ENCODE measurements at places on chromosomes 13 and 19. TPM values are rescaled to one million over a fixed set of nuclear protein-coding genes. Genes with fewer than 3 reads are reported as not detected.

GRCh38 chr13:65057986-65058385, 2172.2 kb downstream of the PCDH9 start:
- DNase-seq = no peak
- H3K36me3 ChIP-seq = no peaks in the 10 kb centered on the region
- H3K4me3 ChIP-seq = no peak overlapping the region
- H3K27me3 ChIP-seq = no peaks in the 10 kb centered on the region

DNA sequence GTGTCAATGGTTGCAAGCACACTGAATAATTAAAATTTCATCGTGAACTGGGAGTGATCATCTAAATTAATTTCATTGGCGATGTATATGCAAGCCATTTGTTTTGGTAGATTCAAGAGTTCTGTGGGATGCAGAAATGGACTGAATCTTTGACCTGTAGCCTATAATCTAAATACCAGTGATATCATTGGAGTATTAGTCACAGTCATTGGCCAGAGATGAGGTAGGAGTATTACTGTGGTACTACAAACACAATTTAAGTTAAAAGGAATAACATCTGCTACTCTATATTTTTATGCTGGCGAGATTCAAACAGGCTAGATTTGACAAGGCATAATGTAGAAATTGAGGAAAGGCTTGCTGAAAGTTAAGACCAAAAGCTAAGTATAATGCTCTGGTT, 14.0 kb downstream of the FRY start:
- no peak overlapping the region for H3K4me3 ChIP-seq
- no peaks in the 10 kb centered on the region for H3K27me3 ChIP-seq
- no peak for DNase-seq
- no peak overlapping the region for H3K27ac ChIP-seq

DNA sequence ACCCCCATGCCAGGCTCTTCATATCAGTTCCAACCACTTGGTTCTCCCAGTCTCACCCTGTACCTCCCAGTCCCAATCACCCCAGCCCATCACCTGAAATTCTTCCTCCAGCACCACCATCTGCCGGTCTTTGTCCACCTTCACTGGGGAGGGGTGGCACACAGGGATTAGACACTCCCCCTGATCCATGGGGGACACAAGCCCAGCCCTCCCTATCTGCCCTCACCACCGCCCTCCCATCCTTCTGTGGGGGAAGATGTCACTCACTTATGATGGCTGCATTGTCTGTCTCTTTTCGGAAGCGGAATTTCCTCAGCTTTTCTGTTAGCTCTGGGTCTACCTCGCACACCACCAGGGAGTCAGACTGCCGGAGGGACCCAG, 685 bp downstream of the GMFG start:
- peak overlapping the region; percentile 64 for H3K27ac ChIP-seq
- H3K36me3 ChIP-seq = no peaks in the 10 kb centered on the region
- H3K4me3 ChIP-seq = peak overlapping the region; percentile 43

DNA sequence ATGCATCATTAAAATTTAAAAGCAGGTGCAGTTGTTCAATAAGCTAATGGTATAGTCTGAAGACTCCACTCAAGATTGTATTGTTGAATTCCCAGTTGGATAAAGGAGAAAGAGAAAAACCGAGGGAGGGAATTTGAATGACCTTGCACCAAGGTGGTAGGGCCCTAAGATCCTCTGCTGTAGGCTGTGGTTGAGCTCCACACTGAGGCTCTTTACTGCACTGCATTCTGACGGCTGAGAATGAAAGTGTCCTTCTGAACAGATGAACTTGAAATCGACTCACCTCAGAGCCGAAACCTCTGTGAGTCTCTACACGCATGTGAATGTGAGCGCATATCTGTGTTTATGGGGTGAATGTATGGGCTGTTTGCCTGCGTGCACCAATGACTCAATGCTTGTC, 388.9 kb upstream of the DACH1 start:
- H3K4me1 ChIP-seq = no peaks in the 10 kb centered on the region
- H3K36me3 ChIP-seq = no peaks in the 10 kb centered on the region
- no peaks in the 10 kb centered on the region for H3K27me3 ChIP-seq
- H3K4me3 ChIP-seq = no peak overlapping the region

- H3K4me3 ChIP-seq = no peak overlapping the region
- H3K36me3 ChIP-seq = no peaks in the 10 kb centered on the region
- H3K27me3 ChIP-seq = no peaks in the 10 kb centered on the region
Measured at GRCh38 chr19:33333642-33334041, 31.3 kb upstream of the CEBPA start.

- no peak for DNase-seq
- no peaks in the 10 kb centered on the region for H3K36me3 ChIP-seq
- H3K27ac ChIP-seq = no peak overlapping the region
- no peaks in the 10 kb centered on the region for H3K27me3 ChIP-seq
- H3K4me3 ChIP-seq = no peak overlapping the region
Measured at GRCh38 chr19:38470788-38471480, 37.4 kb downstream of the RYR1 start.

DNA sequence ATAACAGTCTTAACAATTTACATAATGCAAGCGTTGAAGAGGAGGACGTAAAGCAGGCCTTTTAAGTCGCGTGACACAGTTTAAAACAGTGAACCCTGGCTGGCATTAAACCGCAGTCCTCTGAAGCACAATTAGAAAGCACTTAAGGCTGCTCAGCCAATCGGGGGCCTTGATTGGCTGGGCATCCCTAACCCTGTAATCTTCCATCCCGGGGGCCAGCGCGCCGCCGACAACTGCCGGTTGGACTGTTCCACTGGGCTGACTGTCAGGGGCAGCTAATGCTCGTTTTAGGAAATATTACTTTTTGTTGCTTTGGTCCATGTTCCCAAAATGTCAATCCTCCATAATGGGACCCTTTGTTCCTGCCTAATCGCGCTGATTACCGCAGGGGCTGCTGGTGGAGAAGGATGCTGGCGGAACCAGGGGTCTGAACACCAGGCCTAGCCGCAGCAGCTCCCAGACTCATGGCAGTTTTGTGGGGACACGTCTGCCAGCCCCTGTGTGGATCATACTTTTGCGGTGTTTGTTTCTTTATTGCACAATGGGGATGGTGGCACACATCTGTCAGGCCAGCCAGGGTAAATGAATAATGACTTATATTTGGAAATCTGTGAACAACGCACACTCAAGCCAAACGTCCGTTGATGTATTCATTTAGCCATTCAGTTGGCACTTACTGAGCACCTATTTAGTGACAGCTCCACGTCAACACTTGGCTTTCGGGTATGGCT, 127.1 kb upstream of the SPACA7 start:
- no peaks in the 10 kb centered on the region for H3K27me3 ChIP-seq
- H3K4me1 ChIP-seq = no peaks in the 10 kb centered on the region
- H3K27ac ChIP-seq = no peak overlapping the region
- DNase-seq = no peak
- no peak overlapping the region for H3K4me3 ChIP-seq

- H3K4me1 ChIP-seq = peaks cover 16% of the 10 kb centered on the region
- no peak overlapping the region for H3K4me3 ChIP-seq
- peaks cover 6% of the 10 kb centered on the region for H3K36me3 ChIP-seq
- no peak for DNase-seq
- no peaks in the 10 kb centered on the region for H3K27me3 ChIP-seq
Measured at GRCh38 chr19:7677669-7678311, 900 bp downstream of the MCEMP1 start.

- H3K27me3 ChIP-seq = no peaks in the 10 kb centered on the region
- H3K27ac ChIP-seq = peak overlapping the region; percentile 94
- no peak for DNase-seq
- no peak overlapping the region for H3K4me3 ChIP-seq
- peaks cover 34% of the 10 kb centered on the region for H3K4me1 ChIP-seq
- H3K36me3 ChIP-seq = no peaks in the 10 kb centered on the region
Measured at GRCh38 chr19:11534948-11535347, 3.7 kb upstream of the CNN1 start.

DNA sequence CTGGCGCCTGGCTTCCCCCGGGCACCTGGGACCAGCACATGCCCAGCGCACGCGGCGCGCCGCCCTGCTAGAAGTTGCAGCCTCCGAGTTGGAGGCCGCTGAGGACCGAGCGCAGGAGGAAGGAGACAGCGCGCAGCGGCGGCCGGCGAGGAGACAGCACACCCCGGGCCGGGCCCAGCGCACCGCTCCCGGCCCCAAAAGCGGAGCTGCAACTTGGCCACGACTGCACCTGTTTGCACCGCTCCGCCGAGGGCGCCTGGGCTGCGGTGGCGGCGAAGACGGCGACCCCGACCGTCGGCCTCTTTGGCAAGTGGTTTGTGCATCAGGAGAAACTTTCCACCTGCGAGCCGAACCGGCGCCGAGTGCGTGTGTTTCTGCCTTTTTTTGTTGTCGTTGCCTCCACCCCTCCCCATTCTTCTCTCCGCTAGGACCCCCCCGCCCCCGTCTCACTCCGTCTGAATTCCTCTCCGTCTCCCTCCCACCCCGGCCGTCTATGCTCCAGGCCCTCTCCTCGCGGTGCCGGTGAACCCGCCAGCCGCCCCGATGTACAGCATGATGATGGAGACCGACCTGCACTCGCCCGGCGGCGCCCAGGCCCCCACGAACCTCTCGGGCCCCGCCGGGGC, at the start of gene SOX1:
TSS of gene SOX1 (plus strand) at position 34 of the 626 bp plus-strand sequence. CDS start at position 544, 510 bp downstream.
- DNase-seq = no peak
- H3K36me3 ChIP-seq = no peaks in the 10 kb centered on the region
- H3K4me1 ChIP-seq = peaks cover 22% of the 10 kb centered on the region
- H3K4me3 ChIP-seq = peak within 1 kb of the TSS; percentile 33

GRCh38 chr13:88701551-88701950, 1030.4 kb downstream of the SLITRK5 start:
- H3K36me3 ChIP-seq = no peaks in the 10 kb centered on the region
- no peaks in the 10 kb centered on the region for H3K27me3 ChIP-seq
- no peak overlapping the region for H3K27ac ChIP-seq
- H3K4me1 ChIP-seq = no peaks in the 10 kb centered on the region
- H3K4me3 ChIP-seq = no peak overlapping the region

DNA sequence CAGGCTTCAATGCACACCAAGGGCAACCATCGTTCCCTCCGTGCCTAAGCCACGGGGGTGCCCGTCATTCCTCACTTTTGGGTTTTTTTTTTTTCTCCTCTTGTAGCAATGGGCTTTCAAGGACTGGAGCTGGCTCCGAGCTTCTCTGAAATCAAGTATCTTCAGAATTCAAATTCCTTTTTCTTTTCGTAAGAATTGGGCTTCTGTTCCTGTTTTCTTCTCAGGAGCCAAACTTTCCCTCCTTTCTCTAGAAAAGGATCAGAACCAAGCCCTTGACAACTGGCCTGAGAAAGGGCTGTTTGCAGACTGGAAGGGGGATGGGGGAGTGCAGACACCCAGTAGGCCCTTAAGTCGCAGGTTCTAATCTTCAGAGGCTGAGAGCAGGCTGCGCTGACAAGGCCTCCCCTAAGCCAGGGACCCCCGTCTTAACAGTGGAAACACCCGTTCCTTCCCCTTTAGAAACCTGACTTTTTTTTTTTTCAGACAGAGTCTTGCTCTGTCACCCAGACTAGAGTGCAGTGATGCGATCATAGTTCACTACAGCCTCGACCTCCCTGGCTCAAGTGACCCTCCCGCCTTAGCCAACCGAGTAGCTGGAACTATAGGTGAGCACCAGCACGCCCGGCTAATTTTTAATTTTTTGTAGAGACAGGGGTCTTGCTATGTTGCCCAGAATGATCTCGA, 51.6 kb downstream of the RFX2 start:
- H3K27ac ChIP-seq = peak overlapping the region; percentile 93
- H3K27me3 ChIP-seq = no peaks in the 10 kb centered on the region
- no peaks in the 10 kb centered on the region for H3K4me1 ChIP-seq
- no peak for DNase-seq
- no peaks in the 10 kb centered on the region for H3K36me3 ChIP-seq
- H3K4me3 ChIP-seq = no peak overlapping the region

- DNase-seq = peak; percentile 70
- H3K27ac ChIP-seq = peak overlapping the region; percentile 94
- H3K4me3 ChIP-seq = peak overlapping the region; percentile 99
Measured at GRCh38 chr19:44848812-44849447, 2.8 kb downstream of the NECTIN2 start.

DNA sequence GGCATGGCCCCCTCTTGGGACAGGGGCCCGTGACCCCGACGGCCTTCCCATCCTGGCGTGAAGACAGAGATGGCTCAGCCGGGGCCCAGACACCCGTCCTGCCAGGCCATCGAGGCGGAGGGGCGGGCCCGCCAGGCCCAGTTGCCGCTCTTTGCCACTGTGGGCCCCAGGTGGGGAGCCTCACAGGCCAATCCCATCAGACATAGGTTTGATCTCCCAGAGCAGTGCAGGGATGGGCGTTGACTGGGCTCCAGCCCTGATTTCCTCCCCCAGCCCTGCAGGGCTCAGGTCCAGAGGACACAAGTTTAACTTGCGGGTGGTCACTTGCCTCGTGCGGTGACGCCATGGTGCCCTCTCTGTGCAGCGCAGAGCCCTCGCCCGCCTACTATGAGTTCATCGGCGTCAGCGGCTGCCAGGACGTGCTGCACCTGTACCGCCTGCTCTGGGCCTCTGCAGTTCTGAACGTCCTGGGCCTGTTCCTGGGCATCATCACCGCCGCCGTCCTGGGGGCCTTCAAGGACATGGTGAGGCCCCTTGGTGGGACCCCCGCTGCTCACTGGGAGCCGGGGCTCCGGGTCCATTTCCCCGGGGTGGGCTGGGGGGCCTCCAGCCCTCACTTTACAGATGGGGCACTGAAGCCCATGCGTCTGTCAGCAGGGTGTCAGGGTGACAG, 42.4 kb downstream of the TMEM255B start:
- peaks cover 6% of the 10 kb centered on the region for H3K4me1 ChIP-seq
- DNase-seq = peak; percentile 59
- H3K4me3 ChIP-seq = no peak overlapping the region
- H3K27ac ChIP-seq = no peak overlapping the region

- no peak overlapping the region for H3K27ac ChIP-seq
- no peaks in the 10 kb centered on the region for H3K36me3 ChIP-seq
- DNase-seq = no peak
- H3K27me3 ChIP-seq = no peaks in the 10 kb centered on the region
- no peak overlapping the region for H3K4me3 ChIP-seq
Measured at GRCh38 chr19:54572696-54573311, 786 bp upstream of the LILRA2 start.

DNA sequence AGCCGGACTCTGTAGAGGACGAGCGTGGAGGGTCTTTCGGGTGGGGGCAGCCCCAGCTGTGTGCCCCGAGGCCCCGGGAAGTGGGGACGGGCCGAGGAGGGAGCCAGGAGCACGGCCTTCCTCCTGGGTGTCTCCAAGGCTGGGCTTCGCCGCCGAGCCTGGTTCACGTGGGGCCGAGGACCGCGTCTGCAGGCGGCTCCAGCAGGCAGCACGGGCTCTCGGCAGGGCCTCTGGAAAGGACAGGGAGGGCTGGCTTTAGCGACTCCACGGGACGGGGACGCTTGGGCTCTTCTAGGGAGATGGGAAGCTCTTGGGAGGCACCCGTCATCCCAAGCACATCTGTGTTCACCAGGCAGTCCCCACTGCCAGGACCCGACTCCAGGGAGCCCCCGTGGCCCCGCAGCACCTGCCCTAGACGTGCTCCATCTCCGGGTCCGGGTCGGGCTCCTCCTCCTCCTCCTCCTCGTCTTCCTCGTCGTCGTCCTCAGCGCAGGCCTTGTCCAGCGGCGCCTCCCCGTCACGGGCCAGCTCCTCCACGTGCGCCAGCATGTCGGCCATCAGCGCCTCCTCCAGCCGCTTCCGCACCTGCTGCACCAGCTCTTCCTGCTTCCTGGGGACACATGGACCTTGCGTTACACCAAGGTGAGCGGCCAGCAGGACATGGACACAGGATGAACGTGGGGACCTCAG, 9.9 kb upstream of the MEX3D start:
- H3K27me3 ChIP-seq = no peaks in the 10 kb centered on the region
- no peak overlapping the region for H3K4me3 ChIP-seq
- no peak overlapping the region for H3K27ac ChIP-seq

FFAR1 gene
- not detected for total RNA-seq

ZIC5 gene
- not detected for total RNA-seq

TBXA2R gene
- 0.54 TPM for total RNA-seq

CEP89 gene
- 11.1 TPM for total RNA-seq

FAM216B gene
- total RNA-seq = not detected

KIR2DL1 gene
- total RNA-seq = not detected

PCDH9 gene
- total RNA-seq = 11.4 TPM

RDH8 gene
- not detected for total RNA-seq

SHANK1 gene
- total RNA-seq = 1.1 TPM

ZNF792 gene
- total RNA-seq = 4.6 TPM

SOX1 gene
- not detected for total RNA-seq

INAFM1 gene
- total RNA-seq = 15.5 TPM
